ENCODE measurements at places on chromosomes 4 and X.
A peak's percentile ranks its signal among the peaks of the same experiment; 100 is the strongest.

GRCh38 chrX:20019672-20020365 lies 29.0 kb upstream of the BCLAF3 start:
- DNase-seq, result no peak

DNA sequence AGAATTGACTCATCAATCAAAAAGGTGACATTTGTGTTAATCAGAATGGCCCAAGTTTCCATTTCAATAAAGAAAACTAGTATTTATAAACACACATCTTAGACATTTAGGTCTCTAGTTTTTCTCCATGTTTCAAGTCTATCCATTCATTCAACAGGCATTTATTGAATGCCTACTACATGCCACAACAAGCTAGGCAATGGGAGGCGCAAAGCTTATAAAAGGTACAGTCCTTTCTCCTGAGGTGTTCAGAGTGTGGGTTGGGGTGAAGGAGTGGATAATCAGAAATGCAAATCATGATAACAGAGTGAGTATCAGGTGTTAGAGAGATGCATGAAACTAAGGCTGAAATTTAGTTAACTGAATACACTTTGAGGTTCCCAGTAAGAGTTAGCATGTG lies 78.0 kb downstream of the HCCS start:
- no peak for DNase-seq

- no peak for DNase-seq
Measured at GRCh38 chr4:87551361-87551760, 22.2 kb upstream of the SPARCL1 start.

GRCh38 chrX:85288992-85289723 lies 45.4 kb downstream of the ZNF711 start:
- DNase-seq, result no peak

GRCh38 chrX:121000589-121000988 lies 15.0 kb upstream of the CT47A1 start:
- DNase-seq, result peak; percentile 9

DNA sequence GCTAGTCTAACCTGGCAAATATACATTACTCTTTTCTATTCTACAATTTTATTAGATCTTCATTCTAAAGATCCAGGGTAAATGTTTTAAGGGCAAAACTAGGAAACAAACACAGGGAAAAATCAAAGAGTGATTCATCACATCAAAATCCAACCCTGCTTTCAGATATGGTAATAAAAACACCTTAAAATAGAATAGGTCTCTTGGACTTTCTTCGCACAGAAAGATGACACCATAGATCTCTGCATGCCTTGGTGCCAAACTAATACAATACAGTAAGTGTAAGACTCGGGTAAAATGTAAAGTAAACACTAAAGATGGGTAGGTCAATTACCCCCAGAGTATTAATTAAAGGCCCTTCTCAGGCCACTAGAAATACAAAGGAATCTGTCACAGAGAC lies 34.2 kb downstream of the LDB2 start:
- no peak for DNase-seq

DNA sequence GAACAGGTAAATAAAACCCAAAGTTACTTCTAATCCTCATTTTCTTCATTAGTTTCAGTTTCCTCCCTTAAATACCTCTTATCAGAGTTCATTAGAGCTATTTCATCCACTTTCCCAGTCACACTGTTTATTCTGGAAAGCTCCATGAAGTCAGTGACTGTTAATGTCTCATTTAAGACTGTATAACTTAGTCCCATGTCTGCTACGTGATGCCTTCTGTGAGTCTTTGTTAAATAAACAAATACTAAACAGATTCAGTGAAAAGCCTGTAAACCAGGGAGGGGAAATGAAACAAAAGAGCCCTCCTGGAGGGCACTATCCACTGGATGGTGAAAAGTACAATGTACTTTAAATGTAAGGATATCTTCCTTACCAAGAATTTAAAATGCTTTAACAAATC lies 24.7 kb downstream of the ACE2 start:
- no peak for DNase-seq

- no peak for DNase-seq
Measured at GRCh38 chr4:161187569-161187968, 976.2 kb downstream of the FSTL5 start.

Data from NCI-H2171 treated with DMSO at 0.1 percent for 48 hours (cell line).